ENCODE measurements at places on chromosomes 5 and 9.
A peak's percentile ranks its signal among the peaks of the same experiment; 100 is the strongest.

- no peak overlapping the region for H3K27ac ChIP-seq
- H3K27me3 ChIP-seq, result no peaks in the 10 kb centered on the region
- no peaks in the 10 kb centered on the region for H3K4me1 ChIP-seq
- no peak for DNase-seq
Observed at GRCh38 chr9:84567805-84568204, 101.7 kb upstream of the NTRK2 start.

DNA sequence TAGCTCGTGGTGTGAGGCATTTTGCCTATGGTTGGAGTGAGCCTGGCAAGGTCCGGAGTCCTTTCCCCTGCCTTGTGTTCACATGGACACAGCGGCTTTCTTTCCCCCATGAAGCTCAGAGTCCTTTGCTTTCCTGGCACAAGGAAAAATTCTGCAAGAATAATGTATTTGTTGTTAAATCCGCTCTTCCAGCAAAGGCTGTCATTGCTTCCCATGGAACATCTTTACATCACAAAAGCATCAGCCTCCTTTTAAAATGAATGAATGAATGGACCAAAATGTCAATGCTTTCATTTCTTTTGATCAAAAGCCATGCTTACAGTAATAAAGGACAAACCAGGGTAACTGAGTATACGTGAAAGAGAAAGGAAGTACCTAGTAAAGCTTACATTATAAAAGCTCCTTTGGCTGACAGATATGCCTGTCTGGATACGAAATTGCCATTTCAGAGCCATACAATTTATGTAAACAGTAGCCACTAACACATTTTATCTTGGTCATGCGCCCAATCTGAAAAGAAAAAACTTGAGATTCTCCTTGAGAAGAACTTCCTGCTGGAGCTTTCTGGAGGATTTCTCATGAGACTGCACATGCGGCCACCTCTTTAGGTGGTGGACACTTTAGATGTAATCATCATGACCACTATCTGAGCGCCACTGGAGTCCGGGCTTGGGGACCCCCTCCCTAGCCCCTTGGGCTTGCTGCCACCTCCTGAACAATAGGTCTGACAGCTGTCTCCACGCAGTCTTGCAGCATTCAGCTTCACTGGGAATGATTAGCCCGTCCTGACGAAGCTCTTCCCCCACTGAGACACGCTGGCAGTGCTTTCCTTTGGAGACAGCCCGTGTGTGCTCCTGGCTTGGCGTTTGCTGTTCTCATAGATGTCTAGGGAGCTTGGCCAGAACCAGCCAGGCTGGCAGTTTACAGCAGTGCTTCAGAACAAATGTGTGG lies 355.9 kb downstream of the ADAMTS6 start:
- no peak overlapping the region for H3K4me3 ChIP-seq
- H3K4me1 ChIP-seq, result no peaks in the 10 kb centered on the region
- no peaks in the 10 kb centered on the region for H3K36me3 ChIP-seq
- no peak for DNase-seq

GRCh38 chr9:94693485-94694204 lies 32.9 kb upstream of the AOPEP start:
- H3K4me1 ChIP-seq, result no peaks in the 10 kb centered on the region
- DNase-seq, result no peak
- H3K4me3 ChIP-seq, result no peak overlapping the region

- H3K27ac ChIP-seq, result no peak overlapping the region
- H3K4me1 ChIP-seq, result no peaks in the 10 kb centered on the region
- no peaks in the 10 kb centered on the region for H3K36me3 ChIP-seq
- DNase-seq, result peak; percentile 70
- H3K4me3 ChIP-seq, result no peak overlapping the region
- H3K27me3 ChIP-seq, result no peaks in the 10 kb centered on the region
Observed at GRCh38 chr5:134026521-134027287, 21.9 kb upstream of the VDAC1 start.

DNA sequence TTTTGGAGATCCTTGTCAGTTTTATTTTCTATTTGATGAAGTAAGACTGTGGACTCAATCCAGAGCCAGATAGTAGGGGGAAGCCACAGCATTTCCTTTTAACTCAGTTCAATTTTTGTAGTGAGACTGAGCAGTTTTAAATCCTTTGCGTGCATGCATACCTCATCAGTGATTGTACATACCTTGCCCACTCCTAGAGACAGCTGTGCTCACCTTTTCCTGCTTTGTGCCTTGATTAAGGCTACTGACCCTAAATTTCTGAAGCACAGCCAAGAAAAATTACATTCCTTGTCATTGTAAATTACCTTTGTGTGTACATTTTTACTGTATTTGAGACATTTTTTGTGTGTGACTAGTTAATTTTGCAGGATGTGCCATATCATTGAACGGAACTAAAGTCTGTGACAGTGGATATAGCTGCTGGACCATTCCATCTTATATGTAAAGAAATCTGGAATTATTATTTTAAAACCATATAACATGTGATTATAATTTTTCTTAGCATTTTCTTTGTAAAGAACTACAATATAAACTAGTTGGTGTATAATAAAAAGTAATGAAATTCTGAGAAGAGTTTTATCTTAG lies 17.8 kb downstream of the DIMT1 start:
- peaks cover 100% of the 10 kb centered on the region for H3K36me3 ChIP-seq
- no peaks in the 10 kb centered on the region for H3K27me3 ChIP-seq
- H3K4me1 ChIP-seq, result no peaks in the 10 kb centered on the region
- no peak overlapping the region for H3K27ac ChIP-seq

- DNase-seq, result no peak
- H3K4me3 ChIP-seq, result no peak overlapping the region
- no peak overlapping the region for H3K27ac ChIP-seq
- H3K4me1 ChIP-seq, result peaks cover 5% of the 10 kb centered on the region
- H3K27me3 ChIP-seq, result peaks cover 29% of the 10 kb centered on the region
- no peaks in the 10 kb centered on the region for H3K36me3 ChIP-seq
Observed at GRCh38 chr9:87338088-87338989, 159.3 kb upstream of the DAPK1 start.

- H3K4me3 ChIP-seq, result no peak overlapping the region
- H3K27me3 ChIP-seq, result no peaks in the 10 kb centered on the region
- no peak overlapping the region for H3K27ac ChIP-seq
- peaks cover 14% of the 10 kb centered on the region for H3K4me1 ChIP-seq
- DNase-seq, result no peak
Observed at GRCh38 chr5:65068410-65068809, 299.7 kb downstream of the CWC27 start.

DNA sequence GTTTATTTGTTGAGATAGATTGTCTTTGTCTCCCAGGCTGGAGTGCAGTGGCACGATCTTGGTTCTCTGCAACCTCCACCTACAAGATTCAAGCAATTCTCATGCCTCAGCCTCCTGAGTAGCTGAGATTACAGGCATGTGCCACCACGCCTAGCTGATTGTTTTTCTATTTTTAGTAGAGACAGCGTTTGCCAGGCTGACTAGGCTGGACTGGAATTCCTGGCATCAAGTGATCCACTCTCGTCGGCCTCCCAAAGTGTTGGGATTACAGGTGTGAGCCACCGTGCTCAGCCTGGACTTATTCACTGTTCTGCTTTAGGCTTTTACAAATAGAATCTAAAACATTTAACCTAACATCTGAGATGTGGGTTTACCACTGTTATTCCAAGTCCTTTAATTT lies 91.3 kb downstream of the COMMD10 start:
- no peak overlapping the region for H3K27ac ChIP-seq
- H3K4me3 ChIP-seq, result no peak overlapping the region
- H3K27me3 ChIP-seq, result no peaks in the 10 kb centered on the region
- H3K4me1 ChIP-seq, result no peaks in the 10 kb centered on the region
- no peak for DNase-seq
- no peaks in the 10 kb centered on the region for H3K36me3 ChIP-seq

- H3K27me3 ChIP-seq, result no peaks in the 10 kb centered on the region
- peaks cover 20% of the 10 kb centered on the region for H3K4me1 ChIP-seq
- no peak for DNase-seq
- H3K27ac ChIP-seq, result peak overlapping the region; percentile 56
- no peak overlapping the region for H3K4me3 ChIP-seq
Observed at GRCh38 chr9:98251551-98251950, 3.9 kb downstream of the TBC1D2 start.

GRCh38 chr5:6692906-6693305 lies 20.3 kb upstream of the TENT4A start:
- no peak for DNase-seq
- no peaks in the 10 kb centered on the region for H3K36me3 ChIP-seq
- no peaks in the 10 kb centered on the region for H3K27me3 ChIP-seq
- H3K4me1 ChIP-seq, result no peaks in the 10 kb centered on the region
- no peak overlapping the region for H3K27ac ChIP-seq
- H3K4me3 ChIP-seq, result no peak overlapping the region

GRCh38 chr5:95194856-95195255 lies 90.0 kb downstream of the MCTP1 start:
- no peak for DNase-seq
- H3K4me1 ChIP-seq, result no peaks in the 10 kb centered on the region
- no peak overlapping the region for H3K4me3 ChIP-seq
- no peaks in the 10 kb centered on the region for H3K27me3 ChIP-seq

DNA sequence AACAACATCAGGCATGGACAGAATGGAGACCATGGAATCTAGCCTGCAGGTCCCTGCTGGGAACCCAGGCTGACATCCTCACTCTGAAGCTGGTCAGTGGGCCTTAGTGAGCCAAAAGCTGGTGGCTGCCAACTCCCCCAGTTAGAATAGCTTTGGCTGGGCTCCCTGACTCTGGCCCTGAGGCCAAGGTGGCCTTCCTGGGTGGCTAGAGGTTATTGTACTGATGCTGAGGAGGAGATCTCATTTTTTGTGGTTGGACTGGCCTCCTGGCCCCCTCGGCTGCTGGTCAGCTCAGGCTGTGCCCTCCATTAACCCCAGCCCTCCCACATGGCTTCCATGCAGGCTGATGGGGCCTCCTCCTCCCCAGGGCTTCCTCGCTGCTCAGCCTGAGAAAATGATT lies 101.2 kb upstream of the PANK3 start:
- H3K36me3 ChIP-seq, result no peaks in the 10 kb centered on the region
- DNase-seq, result peak; percentile 54
- H3K4me3 ChIP-seq, result no peak overlapping the region
- peaks cover 13% of the 10 kb centered on the region for H3K4me1 ChIP-seq

- no peak overlapping the region for H3K27ac ChIP-seq
- no peak overlapping the region for H3K4me3 ChIP-seq
- no peaks in the 10 kb centered on the region for H3K27me3 ChIP-seq
- H3K4me1 ChIP-seq, result no peaks in the 10 kb centered on the region
- DNase-seq, result no peak
Observed at GRCh38 chr5:44833249-44833648, 24.5 kb downstream of the MRPS30 start.

DNA sequence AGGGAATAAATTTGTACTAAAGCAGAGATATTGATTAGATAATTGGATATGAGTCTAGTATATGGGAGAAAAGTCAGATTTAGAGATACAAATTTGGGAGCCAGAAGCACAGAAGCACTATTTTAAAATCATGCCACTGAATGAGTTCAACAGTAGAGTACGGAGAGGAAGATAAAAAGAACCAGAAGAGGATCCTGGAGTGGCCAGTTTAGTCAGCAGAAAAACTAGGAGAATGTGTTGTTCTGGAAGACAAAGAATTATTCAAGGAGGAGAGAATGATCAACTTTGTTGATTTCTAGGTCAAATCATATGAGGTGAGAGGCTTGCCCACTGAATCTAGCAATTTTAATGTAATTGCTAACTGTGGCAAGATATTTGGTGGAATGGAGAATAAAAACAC lies 67.0 kb downstream of the NIPBL start:
- H3K4me1 ChIP-seq, result peaks cover 12% of the 10 kb centered on the region
- no peak overlapping the region for H3K27ac ChIP-seq
- H3K4me3 ChIP-seq, result no peak overlapping the region

GRCh38 chr9:81776834-81777233 lies 87.5 kb upstream of the TLE1 start:
- no peaks in the 10 kb centered on the region for H3K36me3 ChIP-seq
- DNase-seq, result no peak
- no peaks in the 10 kb centered on the region for H3K27me3 ChIP-seq
- no peak overlapping the region for H3K4me3 ChIP-seq
- no peak overlapping the region for H3K27ac ChIP-seq

DNA sequence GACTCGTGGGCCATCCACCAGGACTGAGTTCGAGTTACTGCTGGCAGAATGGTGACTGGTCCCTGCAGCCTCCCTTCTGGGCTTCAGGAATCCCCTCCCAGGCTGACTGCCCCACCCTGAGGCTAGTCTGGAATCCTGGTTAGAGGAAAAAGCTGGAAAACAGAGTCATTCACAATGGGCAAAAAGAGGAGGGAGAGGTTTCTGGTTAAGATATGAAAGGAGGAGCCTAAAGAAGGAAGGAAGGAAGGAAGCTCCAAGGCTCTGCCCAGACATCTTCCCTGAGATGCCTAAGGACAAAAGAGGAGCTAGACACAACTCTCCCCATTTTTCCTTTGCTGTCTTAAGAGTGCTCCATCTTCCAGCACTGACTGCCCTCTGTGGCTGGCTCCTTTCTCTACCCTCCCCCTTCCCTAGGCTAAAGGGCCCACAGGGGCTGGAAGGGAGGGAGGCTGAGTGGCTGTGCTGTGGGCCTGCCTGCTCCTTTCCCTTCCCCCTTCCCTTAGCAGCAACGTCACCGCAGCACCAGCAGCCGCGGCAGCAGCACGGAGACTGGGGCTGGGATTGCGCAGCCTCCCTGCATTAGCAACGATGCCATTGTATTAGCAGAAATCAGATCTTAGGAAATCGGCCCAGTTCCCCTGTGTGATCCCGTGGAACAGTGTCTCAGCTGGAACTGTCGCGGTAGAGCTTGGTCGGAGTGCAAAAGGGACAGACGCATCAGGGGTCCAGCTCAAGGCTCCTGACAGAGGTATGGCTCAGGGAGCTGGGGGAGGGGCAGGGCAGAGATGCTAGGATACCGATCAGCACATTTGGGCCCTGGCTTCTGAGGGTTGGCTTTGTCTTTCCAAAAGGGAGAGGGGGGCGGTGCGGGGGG lies 48.7 kb downstream of the RUSC2 start:
- peak overlapping the region; percentile 23 for H3K4me3 ChIP-seq
- peak overlapping the region; percentile 88 for H3K27ac ChIP-seq
- no peaks in the 10 kb centered on the region for H3K36me3 ChIP-seq
- no peaks in the 10 kb centered on the region for H3K27me3 ChIP-seq
- H3K4me1 ChIP-seq, result peaks cover 11% of the 10 kb centered on the region

- H3K4me1 ChIP-seq, result peaks cover 46% of the 10 kb centered on the region
- H3K27ac ChIP-seq, result peak overlapping the region; percentile 64
- peaks cover 26% of the 10 kb centered on the region for H3K36me3 ChIP-seq
- no peak overlapping the region for H3K4me3 ChIP-seq
Observed at GRCh38 chr9:71746023-71746757, 22.1 kb downstream of the CEMIP2 start.

DNA sequence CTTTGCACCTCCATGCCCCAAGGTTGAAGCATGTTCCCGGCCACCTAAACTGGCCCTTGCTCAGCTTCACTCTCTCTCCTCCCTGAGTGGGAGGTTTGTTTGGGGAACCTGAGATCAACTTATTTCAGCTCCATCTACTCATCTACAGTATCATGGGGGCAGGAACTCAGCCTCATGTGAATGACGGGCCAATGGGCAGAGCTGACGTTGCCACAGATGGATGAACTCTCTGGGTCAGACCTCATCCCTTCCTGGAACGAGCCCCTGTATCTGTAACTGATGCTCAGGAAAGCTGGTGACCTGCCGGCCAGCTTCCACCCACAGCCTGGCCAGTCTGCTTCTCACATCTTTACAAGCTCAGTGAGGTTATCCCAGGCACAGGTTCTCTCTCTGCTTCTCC lies 369.6 kb downstream of the IRX2 start:
- no peak for DNase-seq
- peaks cover 5% of the 10 kb centered on the region for H3K27me3 ChIP-seq
- H3K4me1 ChIP-seq, result no peaks in the 10 kb centered on the region
- no peaks in the 10 kb centered on the region for H3K36me3 ChIP-seq

- H3K36me3 ChIP-seq, result no peaks in the 10 kb centered on the region
- H3K4me1 ChIP-seq, result peaks cover 4% of the 10 kb centered on the region
- H3K4me3 ChIP-seq, result no peak overlapping the region
- H3K27ac ChIP-seq, result no peak overlapping the region
- no peak for DNase-seq
Observed at GRCh38 chr5:113053511-113053995, 77.0 kb downstream of the DCP2 start.

All from spleen (tissue), 13 donors.